Left hindlimb (tissue), 1 donor: ENCODE measurements at places on chromosomes 12 and 14.

DNA sequence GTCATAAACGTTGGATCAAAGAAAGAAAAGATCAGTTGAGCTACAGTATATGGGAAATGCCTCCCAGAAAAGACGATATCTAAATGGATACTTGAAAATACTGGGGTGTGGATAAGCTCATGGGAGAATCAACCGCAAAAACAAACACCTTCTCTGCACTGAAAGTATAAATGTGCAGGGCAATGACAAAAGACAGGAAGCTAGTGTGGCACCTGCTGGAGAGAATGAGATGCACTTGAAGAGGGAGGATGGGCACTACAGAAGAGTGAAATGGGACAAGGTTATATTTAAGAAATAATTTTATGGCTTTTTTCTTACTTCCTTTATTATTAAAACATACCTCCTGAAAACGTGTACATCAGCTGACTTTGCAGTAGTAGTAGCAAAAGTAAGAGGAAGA lies 153.7 kb downstream of the PRKD1 start:
- DNase-seq: no peak

- no peak for DNase-seq
Measured at GRCh38 chr14:91041450-91041849, 19.0 kb downstream of the RPS6KA5 start.

- DNase-seq: no peak
Measured at GRCh38 chr12:50933459-50934124, 18.8 kb upstream of the HIGD1C start.

DNA sequence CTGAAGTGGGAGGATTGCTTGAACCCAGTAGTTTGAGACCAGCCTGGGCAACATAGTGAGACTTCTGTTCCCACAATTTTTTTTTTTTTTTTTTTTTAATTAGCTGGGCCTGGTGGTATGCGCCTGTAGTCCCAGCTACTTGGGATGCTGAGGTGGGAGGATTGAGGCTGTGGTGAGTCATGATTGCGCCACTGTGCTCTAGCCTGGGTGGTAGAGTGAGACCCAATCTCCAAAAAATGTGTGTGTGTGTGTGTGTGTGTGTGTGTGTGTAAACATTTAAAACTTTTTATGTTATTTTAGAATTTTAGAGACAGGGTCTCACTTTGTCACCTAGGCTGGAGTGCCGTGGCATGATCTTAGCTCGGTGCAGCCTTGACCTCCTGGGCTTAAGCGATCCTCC lies 6.8 kb downstream of the PPP1R36 start:
- no peak for DNase-seq

GRCh38 chr12:26786865-26787514 lies 46.0 kb downstream of the ITPR2 start:
- no peak for DNase-seq

- no peak for DNase-seq
Measured at GRCh38 chr14:98298481-98299244, 973.3 kb downstream of the BCL11B start.

GRCh38 chr12:47938594-47938993 lies 24.8 kb upstream of the TMEM106C start:
- DNase-seq: no peak

DNA sequence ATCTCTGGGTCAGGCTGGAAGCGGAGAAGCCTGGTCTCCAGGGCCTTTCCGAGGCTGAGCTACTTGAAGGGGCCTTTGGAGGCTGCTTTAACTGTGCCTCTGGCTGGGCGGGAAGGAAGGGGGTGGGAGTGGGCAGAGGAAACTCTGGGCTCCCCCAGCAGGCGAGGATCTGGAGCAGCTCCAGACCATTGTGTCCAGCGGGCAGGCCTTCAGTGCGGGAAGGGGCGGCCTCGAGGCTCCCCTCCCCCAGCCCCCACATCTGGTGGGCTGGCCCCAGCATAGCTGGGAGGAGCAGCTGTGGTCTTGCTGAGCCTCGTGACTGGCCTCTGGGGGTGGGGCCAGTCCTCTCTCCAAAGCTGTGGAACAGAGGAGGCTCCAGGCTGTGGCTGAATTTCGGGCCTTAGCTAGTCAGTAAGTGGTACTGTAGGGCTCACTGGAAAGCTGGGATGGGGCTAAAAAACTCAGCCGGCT lies 3.4 kb downstream of the TAMALIN start:
- DNase-seq: peak; percentile 96

DNA sequence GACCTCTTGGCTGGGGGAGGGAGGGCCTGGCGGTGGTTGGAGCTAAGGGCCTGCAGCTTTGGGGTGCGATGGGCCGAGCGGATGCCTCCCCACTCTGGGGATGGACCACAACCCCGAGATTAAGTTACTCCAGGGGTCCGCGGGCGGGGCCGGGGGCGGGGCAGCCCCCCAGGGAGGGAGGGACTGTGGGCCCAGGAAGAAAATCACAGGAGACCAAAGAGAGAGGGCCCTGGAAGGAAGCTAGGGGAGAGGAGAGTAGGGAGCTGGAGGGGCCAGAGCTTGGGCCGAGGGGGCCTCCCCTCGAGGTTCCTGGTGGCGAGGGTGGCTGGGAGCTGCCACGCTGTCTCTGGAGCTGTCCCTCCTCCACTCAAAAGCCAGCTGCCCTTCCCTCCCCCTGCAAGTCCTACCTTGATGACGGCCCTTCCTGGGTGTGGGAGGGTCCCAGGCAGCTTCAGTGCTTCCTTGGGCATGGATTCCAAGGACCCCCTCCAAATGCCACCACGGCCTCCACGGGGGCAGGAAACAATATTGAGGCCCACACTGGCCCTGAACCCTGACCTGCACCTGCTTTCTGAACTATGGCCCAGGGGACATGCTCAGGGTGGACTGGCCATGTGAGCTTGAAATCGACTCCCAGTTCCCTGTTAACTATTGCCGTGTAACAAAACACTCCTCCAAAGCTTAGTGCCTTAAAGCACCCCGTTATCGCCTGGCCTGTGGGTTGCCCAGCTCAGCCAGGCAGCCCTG lies 610 bp upstream of the NUDT14 start:
- DNase-seq: no peak
